ENCODE measurements at places on chromosomes 5 and 9.

DNA sequence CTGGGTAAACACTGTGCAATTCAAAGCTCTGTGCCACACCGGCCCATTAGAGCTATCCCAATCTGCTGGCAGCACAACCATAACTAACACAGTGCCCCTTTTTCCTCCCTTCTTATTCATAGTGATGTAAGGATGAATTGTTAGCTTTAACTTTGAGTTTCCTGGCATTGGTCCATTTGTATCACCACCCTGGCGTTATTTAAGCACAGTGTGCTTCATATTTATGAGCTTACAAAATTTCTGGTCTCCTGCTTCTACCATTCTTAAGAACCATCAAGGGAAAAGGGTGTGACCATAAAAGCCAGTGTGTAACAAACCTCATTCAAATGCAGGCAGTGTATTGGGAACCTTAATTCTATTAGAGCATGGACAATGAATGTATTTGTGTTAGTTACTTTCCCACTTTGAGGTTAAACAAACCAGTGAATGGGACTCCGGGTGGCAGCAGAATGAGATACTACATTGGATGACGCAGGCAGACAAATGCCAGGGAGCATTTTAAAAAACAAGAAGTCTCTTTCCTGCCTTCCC is 222.6 kb downstream of the TMEM161B start:
- DNase-seq, result peak; percentile 86

GRCh38 chr5:2335125-2335732 is 416.2 kb downstream of the IRX2 start:
- no peak for DNase-seq

- no peak for DNase-seq
Observed at GRCh38 chr5:180593446-180594206, 2.3 kb upstream of the SCGB3A1 start.

DNA sequence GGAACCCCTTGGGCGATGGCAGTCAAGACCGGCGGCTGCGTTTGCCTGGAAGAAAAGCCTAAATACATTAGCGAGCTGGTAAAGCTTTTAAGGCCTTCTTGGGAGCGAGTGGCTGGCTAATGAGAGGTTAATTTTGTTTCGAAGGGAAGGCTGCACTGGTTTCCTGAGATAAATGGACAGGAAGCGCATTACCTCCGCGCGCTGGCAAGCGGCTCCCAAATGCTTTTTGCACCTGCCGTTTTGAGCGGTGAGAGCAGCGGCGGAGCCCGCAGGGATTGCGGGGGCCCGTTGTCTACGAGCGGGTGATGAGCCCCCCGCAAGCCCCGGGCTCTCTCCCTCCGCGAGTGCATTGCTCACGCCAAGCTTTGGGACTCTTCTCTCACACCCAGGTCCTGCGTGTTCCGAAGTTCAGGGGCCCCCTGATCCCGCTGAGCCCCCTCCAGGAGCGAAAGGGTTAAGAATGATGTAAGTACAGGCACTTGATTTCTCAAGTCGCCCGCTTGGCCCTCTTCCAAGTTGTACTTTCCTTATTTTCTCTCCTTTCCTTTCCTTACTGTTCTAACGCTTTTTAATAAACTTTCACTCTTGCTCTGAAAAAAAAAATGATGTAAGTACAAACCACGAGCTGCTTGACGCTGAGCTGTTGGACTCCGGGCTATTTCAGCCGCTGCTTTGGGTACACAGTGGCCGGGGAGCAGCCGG is 3.1 kb upstream of the RGMB start:
- DNase-seq, result no peak

All from globus pallidus (tissue), 1 donor.